SHP77 (cell line): ENCODE measurements at places on chromosomes 1 and 21.
A peak's percentile ranks its signal among the peaks of the same experiment; 100 is the strongest.

DNA sequence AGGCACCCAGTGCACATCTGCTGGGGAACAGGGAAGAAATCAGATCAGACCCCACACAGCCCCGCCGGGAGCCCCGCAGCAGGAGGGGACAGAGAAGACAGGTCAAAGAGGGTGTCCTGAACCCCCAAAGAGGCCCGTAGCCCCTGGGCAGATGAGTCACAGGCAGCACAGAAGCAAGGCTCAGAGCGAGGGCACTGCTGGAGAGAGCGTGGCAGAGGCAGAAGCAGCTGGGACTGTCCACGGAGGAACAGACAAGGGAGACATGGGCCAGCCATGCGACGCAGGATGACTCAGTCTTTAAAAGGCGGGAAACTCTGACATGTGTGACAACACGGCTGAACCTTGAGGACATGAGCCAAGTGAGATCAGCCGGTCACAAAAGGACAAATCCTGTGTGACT, 14.5 kb upstream of the PRDM16 start:
- DNase-seq = no peak

DNA sequence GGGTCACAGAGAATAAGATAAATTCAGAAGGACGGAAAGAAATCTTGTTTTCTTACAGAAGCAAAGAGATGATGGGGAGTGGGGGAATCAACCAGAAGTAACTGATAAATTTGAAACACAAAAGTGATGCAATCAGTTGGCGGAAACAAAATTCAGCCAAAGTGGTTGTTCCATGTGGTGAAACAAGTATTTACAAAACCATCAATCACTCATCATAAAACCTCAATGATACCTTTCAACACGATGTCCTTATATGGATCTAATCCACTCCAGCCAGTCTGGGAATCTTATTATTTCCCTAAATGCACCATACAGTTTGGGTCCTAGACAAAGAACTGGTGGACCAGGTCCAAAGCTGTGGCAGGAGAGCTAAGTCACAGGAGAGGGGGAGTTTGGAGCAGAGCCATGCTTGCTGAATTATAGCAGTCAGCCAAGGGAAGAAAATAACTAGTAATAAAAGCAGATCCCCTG, 303.8 kb upstream of the LRRC7 start:
- DNase-seq = peak; percentile 59

DNA sequence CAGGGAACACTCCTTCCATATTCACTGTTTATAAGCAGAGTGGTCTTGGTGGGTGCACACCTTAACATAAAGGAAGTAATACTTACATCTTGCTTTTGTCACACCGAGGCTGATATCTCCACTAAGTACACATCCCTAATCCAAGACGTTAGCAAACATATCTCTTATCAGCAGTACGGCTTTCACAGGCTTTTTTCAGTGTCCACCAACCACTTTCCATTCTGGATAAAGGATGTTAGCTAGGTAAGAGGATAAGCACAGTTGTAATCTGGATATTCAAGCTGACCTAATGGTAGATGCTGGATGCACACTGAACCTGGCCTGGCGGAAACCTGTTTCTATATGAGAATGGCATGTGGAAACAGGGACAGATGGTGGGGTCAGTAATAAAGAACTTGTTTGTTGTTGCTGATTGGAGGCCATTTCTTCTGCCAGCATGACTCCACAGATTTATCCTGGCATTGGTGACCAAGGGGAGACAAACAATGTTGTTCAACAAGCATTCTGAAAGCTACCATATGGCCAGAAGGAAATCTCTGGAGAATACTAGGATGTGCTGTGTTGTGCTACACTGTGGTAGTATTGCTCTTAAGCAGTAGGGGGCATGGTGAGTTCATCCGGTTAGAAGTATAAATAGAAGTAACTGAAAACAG, 416.4 kb downstream of the PTBP2 start:
- DNase-seq = peak; percentile 60

DNA sequence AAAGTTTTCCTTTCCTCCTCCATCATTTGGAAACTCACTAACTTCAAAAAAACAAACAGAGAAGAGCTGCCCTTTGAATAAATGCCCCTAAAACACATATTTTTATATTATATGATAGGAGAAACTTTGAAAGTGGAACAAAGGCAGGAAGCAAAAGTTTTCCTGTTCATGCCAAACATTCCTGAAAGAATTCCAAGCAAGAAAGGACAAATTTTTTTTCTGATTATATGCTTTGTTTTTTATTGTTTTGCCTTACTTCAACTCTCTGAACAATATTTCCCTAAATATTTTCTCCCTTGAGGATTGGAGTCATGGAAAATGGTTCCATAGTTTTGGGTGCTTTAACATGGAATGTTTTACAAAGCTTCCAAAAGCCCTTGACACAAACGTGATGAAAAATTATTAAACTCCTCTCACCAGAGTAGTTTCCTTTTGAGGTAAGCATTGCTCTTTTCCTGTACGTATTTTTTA, 638.5 kb upstream of the CAMK1G start:
- no peak for DNase-seq
